ENCODE measurements at places on chromosomes 12 and 14.

GRCh38 chr12:40832668-40833067 is 140.4 kb downstream of the CNTN1 start:
- no peak for DNase-seq

DNA sequence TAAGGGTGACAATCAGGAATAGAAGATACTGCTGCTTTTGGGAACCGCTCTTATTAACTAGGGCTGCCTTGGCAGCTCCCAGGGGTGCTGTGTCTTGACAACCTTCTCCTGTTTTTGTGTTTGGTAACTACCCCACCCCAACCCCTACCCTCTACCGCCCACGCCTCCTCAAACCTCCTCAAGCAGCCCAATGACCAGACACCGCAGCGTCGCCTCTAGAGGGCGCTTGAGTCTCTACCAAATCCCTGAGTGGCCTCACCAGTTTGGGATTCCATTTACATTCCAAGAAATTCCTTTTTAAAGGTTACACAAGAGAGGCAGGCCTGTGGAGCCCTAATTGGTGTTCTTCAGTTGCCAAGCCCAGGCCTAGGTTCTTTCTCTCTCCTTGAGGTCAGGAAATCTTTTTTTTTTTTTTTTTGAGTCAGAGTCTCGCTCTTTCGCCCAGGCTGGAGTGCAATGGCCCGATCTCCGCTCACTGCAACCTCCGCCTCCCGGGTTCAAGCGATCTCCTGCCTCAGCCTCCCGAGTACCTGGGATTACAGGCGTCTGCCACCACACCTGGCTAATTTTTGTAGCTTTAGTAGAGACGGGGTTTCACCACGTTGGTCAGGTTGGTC is 72.4 kb upstream of the USP44 start:
- DNase-seq = peak; percentile 82

GRCh38 chr14:76320486-76320885 is 55.5 kb upstream of the ESRRB start:
- DNase-seq = no peak

GRCh38 chr14:99884834-99885648 is 91.8 kb downstream of the EML1 start:
- DNase-seq = peak; percentile 68

GRCh38 chr12:59620326-59620725 is 24.5 kb downstream of the SLC16A7 start:
- no peak for DNase-seq

DNA sequence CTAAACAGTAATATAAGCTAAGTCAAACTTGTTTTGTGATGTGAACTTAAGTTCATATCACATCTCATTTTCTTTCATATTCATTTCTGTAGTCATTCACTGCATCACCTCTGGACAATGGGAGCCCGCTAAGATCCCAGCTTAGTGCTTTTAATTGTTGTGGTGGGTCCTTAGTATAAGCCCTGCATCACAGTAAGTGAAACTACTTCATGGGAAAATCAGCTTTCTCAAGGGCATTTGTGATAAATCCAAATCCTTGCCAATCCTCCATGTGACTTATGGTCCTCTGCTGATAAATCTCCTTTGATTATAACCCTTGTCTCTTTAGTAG is 98.3 kb downstream of the PLEKHA5 start:
- DNase-seq = no peak

GRCh38 chr14:100297320-100298300 is 8.6 kb downstream of the SLC25A29 start:
- peak; percentile 89 for DNase-seq

GRCh38 chr14:36655963-36656686 is 5.5 kb upstream of the PAX9 start:
- no peak for DNase-seq

DNA sequence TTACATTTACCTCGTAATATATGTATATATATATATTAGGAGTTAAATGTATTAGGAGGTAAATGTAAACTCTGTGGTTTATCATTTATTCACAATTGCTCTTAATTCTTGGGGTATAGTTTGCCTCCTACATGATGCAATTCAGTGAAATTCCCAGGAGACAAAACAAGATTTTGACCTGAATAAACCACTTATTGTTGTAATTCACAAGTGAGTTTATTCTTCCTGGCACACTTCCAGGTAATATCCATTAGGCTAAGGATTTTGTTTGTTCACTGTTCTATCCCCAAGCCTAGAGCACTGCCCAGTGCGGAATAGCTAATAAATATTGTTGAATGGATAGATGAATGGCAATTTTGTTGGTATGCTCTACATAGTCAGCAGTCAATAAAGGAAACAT is 3.0 kb downstream of the SMIM10L1 start:
- no peak for DNase-seq

GRCh38 chr12:89927226-89927698 is 218.6 kb upstream of the ATP2B1 start:
- DNase-seq = no peak

GRCh38 chr12:91189516-91189915 is 6.9 kb upstream of the DCN start:
- peak; percentile 88 for DNase-seq

- DNase-seq = peak; percentile 94
Measured at GRCh38 chr12:95838125-95838524, 20.6 kb upstream of the SNRPF start.

Data from iris pigment epithelial cell (primary cell).